ENCODE measurements at places on chromosomes 1 and 21. TPM values are rescaled to one million over a fixed set of nuclear protein-coding genes. Genes with fewer than 3 reads are reported as not detected.

RBBP4 gene
- 125 TPM for total RNA-seq

TNFRSF1B gene
- 90.9 TPM for total RNA-seq

ROR1 gene
- total RNA-seq, result 16.7 TPM

FGR gene
- 15.3 TPM for total RNA-seq

HORMAD1 gene
- total RNA-seq, result 3.8 TPM

NUDT4B gene
- total RNA-seq, result not detected

C2CD4D gene
- 0.45 TPM for total RNA-seq

TEX38 gene
- total RNA-seq, result not detected

CACNA1E gene
- total RNA-seq, result 0.04 TPM

CD244 gene
- 0.98 TPM for total RNA-seq

ITLN2 gene
- total RNA-seq, result not detected

MSH4 gene
- 1.6 TPM for total RNA-seq

MYBPHL gene
- 0.45 TPM for total RNA-seq

TLCD4 gene
- total RNA-seq, result 27.9 TPM

RIPPLY3 gene
- total RNA-seq, result not detected

TMEM82 gene
- not detected for total RNA-seq

PEAR1 gene
- total RNA-seq, result 74.7 TPM

KISS1 gene
- total RNA-seq, result not detected

CFHR1 gene
- total RNA-seq, result 1.3 TPM

PRCC gene
- total RNA-seq, result 52.8 TPM

FAM72C gene
- not detected for total RNA-seq

Data from sciatic nerve (tissue), 2 donors.